ENCODE measurements at places on chromosomes 4 and X. TPM values are rescaled to one million over a fixed set of nuclear protein-coding genes. Genes with fewer than 3 reads are reported as not detected.

Gene CD38
- 6.1 TPM for total RNA-seq

Gene S100P
- total RNA-seq: 1.8 TPM

Gene ARHGAP6
- total RNA-seq: 0.38 TPM

Gene HHIP
- 6.1 TPM for total RNA-seq

Gene XAGE1A
- total RNA-seq: not detected

Gene PNCK
- total RNA-seq: not detected

Gene TECRL
- total RNA-seq: not detected

Gene ZNF81
- 2.6 TPM for total RNA-seq

Gene AREG
- total RNA-seq: not detected

Gene CFP
- total RNA-seq: 6.8 TPM

Measured in right lobe of liver (tissue), 6 donors.